ENCODE measurements at places on chromosomes 5 and 9.

DNA sequence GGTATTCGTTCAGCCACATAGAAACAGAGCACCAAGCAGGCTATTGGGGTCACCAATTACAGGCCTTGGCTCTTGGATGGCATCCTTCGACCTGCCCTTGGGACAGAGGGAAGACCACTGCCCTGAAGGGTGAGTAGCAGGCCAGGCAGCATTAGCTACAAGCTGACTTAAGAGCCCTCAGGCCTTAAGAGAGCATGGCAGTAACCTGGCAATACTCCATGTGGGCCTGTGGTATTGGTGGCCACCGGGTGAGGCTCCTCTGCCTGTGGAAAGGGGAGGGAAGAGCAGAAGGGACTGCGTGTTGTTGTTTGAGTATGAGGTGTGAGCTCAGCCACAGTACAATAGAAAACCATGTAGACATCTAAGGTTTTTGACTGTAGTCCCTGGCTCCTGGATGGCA lies 170.6 kb downstream of the MCTP1 start:
- H3K27me3 ChIP-seq, result no peaks in the 10 kb centered on the region
- H3K36me3 ChIP-seq, result no peaks in the 10 kb centered on the region
- H3K27ac ChIP-seq, result no peak overlapping the region
- H3K4me1 ChIP-seq, result no peaks in the 10 kb centered on the region

- DNase-seq, result no peak
- H3K27me3 ChIP-seq, result peaks cover 8% of the 10 kb centered on the region
- no peak overlapping the region for H3K27ac ChIP-seq
- no peak overlapping the region for H3K4me3 ChIP-seq
Observed at GRCh38 chr5:157294407-157295091, 28.6 kb downstream of the CYFIP2 start.

GRCh38 chr5:1777281-1778137 lies 22.1 kb downstream of the MRPL36 start:
- H3K27ac ChIP-seq, result no peak overlapping the region
- no peaks in the 10 kb centered on the region for H3K27me3 ChIP-seq
- no peaks in the 10 kb centered on the region for H3K4me1 ChIP-seq
- H3K4me3 ChIP-seq, result no peak overlapping the region

- DNase-seq, result peak; percentile 88
- peaks cover 20% of the 10 kb centered on the region for H3K4me1 ChIP-seq
- no peaks in the 10 kb centered on the region for H3K27me3 ChIP-seq
- no peaks in the 10 kb centered on the region for H3K36me3 ChIP-seq
- H3K4me3 ChIP-seq, result peak overlapping the region; percentile 36
- H3K27ac ChIP-seq, result peak overlapping the region; percentile 71
Observed at GRCh38 chr9:8784838-8785237, 985.3 kb upstream of the DMAC1 start.

Data from SJCRH30 (cell line).